AG08395 (cell line): ENCODE measurements at places on chromosomes 1 and 21.
A peak's percentile ranks its signal among the peaks of the same experiment; 100 is the strongest.

DNA sequence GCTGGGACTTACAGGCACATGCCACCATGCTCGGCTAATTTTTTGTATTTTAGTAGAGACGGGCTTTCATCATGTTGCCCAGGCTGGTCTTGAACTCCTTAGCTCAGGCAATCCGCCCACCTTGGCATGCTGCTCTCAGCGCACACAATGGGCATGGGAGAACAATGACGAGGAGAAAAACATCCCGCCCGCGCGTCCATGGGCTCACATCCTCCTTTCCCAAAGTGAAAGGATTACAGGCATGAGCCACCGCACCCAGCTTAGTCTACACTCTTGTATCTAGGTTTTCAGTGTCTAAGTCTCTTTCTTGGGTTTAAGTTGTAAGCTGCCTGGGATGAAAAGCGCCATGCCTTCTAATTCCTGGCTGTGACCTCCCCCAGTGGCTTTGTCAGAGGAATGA, 37.9 kb downstream of the CDK18 start:
- DNase-seq = no peak

DNA sequence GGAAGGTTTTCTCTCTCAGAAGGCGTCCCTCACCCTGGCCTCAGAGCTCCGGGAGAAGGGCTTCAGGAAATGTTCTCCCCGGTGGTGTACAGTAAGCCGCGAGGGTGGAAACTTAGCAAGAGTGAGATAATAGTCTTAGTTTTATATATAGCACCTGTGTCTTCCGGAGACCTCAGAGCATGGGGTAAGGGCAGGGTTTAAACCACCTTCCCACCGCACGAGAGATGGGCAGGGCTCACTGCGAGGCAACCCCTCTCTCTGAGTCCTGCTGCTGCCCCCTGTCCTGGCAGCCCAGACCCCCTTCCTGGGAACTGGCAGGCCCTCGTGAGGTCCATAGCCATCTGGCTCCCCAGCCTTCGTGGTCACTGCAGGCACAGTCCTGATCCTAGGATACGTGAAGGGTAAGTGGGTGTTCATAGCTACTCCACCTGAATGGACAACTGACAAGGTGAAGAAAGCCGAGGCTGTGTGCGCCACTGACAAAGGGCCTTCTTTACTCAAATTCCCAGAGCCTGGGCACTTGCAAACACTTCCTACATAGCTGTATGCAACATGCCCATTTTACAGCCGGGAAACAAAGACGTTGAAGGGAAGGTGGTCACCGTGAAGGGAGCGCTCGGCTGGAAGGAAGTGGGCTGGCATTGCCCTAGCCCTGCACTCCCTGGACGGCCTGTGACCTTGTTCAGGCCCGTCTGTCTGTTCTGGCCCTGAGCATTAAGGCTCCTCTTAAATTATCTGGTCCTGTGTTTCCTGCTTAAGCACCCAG, 26.9 kb downstream of the ITPKB start:
- no peak for DNase-seq

DNA sequence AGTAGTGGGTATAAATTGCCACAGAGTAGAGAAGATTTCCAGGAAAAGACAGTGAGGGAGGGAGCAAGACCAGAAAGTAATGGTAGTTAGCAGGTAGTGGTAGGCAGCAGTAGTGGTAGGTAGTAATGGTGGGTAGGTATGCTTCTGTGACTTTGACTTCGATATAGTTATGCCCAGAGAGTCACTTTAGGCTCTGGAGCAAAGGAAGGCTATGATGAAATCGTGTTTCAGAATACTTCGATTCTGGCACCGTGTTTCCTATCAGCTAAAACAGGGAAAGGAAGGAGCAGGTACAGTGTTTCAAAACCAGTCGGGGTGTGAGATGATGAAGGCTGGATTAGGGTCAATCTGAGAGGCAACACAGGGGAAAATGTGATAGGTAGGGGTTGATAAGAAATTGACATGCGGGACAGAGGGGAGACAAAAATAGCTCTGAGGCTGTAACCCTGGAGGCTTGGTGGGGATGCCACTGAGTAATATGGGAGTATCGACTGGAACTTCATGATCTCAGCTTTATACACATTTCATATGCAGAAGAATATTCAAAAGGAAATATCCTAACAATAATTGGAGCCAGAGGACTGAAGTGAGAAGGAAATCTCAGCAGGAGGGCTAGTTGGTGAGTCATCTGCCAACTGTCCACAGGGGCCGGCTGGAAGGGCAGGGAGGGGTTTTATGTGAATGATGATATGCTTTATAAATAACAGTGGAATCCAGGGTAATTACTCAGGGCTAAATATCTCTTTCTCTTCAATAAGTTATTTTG, 25.2 kb upstream of the TRIM45 start:
- DNase-seq = peak; percentile 87

DNA sequence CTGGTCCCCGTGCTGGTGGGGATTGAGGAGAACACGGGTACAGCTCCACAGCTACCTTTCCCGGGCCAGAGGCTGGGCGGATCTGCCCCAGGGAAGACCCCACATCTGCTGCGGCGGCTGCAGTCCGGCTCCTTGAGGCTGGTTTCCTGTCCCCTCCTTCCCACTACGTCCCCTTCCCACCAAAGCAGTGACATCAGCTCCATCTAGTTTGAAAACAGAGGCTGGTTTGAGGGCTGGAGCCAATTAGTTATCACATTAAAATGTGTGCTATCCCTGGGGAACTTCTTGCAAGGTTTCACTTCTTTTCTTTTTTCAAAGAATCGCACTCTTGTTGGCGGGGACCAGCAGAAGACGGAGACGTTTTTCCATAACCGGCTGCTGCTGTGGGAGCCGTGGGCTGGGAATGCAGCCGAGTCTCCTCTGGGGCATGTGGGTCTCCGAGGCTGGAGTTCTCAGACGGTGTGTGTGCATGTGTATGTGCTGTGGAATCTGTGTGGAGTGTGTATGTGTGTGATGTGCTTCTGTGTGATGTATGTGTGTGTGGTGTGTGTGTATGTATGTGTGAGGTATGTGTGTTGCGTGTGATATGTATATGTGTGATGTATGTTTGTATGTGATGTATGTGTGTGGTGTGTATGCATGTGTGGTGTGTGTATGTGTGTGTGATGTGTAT, 8.9 kb upstream of the PCBP3 start:
- DNase-seq = no peak

DNA sequence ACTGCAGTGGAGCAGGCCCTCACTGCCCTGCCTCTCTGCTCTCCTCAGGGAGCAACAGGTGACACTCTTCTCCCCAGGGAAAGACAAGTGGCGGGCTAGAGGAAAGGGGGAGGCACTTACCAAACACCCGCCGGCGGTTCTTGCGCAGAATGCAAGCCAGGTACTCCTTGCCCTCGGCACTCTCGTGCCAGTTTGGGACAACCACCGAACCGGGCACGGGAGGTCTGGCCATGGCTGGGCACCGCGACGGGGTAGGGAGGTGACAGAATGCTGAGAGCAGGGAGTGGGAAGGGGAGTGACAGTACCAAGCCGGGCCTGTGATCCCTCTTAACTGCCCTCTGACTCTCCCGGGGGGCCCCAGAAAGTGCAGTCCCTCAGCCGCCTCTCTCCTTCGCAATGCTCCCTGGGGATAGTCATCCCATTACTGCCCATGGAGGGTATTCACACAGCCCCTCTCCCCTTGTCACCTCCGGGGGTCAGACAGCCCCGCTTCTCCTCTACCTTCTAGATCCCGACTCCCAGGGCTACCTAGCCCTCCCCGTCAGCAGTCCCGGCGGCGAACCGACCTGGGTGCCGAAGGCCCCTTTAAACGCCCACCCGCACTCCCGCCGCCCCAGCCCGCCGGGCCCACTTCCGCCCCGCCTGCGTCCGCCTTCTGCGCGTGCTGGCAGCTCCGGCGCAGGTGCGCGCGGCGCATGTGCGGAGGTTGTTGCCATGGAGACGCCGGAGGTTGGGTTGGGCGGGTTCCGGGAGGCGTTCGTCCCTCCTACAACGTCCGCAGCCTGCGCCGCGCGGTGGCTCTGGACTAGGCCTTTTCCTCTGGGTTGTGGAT, at the start of gene CPLANE2:
Gene CPLANE2 (minus strand): TSS at position 673 of the 832 bp plus-strand sequence. CDS start 441 bp downstream, at position 232.
- DNase-seq = peak; percentile 96

- DNase-seq = peak; percentile 38
These were observed 108.9 kb downstream of the CAPN8 start for GRCh38 chr1:223556414-223557129.

- peak; percentile 86 for DNase-seq
These were observed 223.8 kb upstream of the TMEM51 start for GRCh38 chr1:14929547-14930246.

DNA sequence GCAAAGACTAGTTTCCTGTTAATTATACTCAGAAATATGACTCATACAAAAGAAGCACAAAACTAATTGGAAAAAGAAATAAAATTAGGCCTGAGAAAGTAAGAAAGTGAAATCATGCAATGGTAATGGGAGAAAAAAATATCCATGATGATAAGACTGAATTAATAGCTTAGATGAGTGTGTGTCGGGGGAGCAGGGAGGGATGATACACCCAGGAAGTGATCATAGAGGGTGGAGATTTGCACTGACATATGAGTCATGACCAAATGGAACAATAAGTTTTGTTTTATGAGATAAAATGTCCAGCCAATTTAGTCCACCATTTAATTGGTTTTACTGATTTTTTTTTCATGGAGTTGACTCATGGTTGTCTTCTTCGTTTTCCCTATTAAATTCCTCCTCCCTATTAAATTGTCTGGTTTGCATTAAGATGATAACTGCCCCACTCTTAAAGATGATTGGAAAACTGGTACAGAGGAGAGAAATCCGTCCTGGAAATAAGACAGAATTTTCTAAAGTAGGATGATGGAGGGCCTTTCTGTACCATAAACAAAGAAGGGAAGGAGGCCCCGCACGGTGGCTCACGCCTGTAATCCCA, 111.7 kb upstream of the KCNJ6 start:
- peak; percentile 64 for DNase-seq

GRCh38 chr1:94843430-94843829, 23.3 kb downstream of the SLC44A3 start:
- no peak for DNase-seq

- no peak for DNase-seq
These were observed 95.8 kb downstream of the PSMG1 start for GRCh38 chr21:39087238-39088030.

DNA sequence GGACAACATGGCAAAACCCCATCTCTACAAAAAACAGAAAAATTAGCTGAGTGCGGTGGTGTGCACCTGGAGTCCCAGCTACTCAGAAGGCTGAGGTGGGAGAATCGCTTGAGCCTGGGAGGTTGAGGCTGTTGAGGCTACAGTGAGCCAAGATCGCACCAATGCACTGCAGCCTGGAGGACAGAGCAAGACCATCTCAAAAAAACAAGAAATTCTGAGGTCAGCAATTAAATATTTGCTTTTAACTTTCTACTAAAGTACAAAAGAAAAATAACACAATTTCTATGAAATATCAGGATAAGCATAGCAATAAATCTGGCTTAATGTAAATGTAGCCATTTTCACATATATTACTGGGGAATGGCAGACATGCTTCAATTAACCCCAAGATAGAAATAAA, 9.9 kb downstream of the PPP1R15B start:
- no peak for DNase-seq

- DNase-seq = no peak
These were observed 5.5 kb upstream of the TMEM54 start for GRCh38 chr1:32906654-32907053.

DNA sequence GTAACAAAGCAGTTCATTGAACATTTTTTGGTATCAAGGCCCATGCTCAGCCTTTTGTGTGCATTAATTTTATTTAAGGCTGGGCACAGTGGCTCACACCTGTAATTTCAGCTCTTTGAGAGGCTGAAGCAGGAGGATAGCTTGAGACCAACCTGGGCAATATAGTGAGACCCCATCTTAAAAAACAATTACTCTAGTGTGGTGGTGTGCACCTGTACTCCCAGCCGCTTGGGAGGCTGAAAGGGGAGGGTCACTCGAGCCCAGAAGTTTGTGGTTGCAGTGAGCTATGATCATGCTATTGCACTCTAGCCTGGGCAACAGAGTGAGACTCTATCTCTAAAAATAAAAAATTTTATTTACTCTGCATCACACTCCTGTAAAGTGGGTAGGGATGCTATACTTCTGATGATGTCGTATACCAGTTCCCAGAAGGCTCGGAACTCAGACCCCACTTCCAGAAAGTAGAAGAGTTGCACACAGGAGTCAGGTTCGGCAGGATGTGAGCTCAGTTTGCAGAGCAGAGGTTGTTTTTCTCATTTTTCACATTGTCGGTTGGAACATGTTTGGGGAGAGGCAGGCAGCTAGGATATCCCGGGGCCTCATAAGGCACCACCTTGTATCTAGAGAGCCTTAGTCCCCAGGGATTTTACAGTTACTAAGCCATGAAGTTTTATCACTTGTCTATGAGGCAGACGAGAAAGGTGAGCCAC, 144.6 kb downstream of the GALNT2 start:
- DNase-seq = no peak

GRCh38 chr1:167273027-167273800, 52.5 kb downstream of the POU2F1 start:
- no peak for DNase-seq

- no peak for DNase-seq
These were observed 37.7 kb downstream of the CSMD2 start for GRCh38 chr1:34127006-34128000.

GRCh38 chr1:20847611-20848080, 60.5 kb upstream of the HP1BP3 start:
- DNase-seq = no peak

- no peak for DNase-seq
These were observed 113.1 kb downstream of the ZNF326 start for GRCh38 chr1:90107990-90108389.

DNA sequence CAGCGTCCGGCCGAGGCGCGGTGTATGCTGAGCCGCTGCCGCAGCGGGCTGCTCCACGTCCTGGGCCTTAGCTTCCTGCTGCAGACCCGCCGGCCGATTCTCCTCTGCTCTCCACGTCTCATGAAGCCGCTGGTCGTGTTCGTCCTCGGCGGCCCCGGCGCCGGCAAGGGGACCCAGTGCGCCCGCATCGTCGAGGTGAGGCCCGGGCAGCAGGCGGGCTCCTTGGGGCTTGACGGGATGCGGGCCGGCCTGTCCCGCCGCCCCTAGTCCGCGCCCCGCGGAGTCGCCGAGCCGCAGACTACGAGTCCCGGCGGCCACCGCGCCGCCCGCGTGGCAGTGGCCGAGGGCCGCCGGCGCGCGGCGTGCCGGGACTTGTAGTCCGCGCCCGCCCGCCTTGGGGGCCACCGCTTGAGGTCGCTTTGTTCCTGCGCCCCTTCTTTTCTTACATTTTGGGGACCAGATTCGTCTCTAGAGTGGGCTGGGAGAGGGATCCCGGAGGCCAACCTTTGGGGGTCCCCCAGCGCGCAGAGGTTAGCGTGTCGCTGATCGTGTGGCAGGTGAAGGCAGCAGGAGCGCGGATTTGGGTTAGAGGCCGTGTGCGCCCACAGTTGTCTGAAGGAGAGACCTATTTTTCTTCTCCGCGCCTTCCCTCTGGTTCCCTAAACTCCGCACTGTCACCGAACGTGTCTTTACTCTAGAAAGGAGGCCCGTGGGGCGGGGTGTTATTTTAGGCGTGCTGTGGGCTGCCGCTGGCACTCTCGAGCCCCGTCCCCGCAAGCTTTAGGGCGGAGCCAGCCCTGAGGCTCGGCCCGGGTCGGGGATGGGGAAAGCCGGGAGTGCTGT, 553 bp downstream of the CMPK1 start:
- DNase-seq = peak; percentile 88

- no peak for DNase-seq
These were observed 7.4 kb upstream of the AMPD1 start for GRCh38 chr1:114702737-114703136.

GRCh38 chr1:1891349-1892078, 627 bp upstream of the GNB1 start:
- DNase-seq = peak; percentile 79

GRCh38 chr1:116677474-116678062, 10.0 kb upstream of the IGSF3 start:
- DNase-seq = no peak

- no peak for DNase-seq
These were observed 645 bp upstream of the TLR5 start for GRCh38 chr1:223143537-223144248.

GRCh38 chr1:169957884-169958283, 64.2 kb upstream of the SCYL3 start:
- no peak for DNase-seq
